ENCODE measurements at places on chromosomes 16 and 17.
A peak's percentile ranks its signal among the peaks of the same experiment; 100 is the strongest.

DNA sequence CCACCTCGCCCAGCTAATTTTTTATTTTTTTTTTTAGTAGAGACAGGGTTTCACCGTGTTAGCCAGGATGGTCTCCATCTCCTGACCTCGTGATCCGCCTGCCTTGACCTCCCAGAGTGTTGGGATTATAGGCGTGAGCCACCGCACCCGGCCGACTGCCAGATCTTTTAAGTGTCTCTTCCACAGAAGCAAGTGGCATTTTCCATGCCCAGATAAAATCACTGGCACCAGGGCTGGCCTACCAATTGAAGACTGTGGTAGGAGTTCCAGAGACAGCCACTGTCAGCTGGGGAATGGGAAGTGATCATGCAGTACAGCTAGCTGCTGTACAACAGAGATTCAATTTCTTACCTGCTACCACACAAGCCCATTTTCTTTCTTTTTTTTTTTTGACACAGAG, 17.9 kb downstream of the CNP start:
- no peak for DNase-seq

DNA sequence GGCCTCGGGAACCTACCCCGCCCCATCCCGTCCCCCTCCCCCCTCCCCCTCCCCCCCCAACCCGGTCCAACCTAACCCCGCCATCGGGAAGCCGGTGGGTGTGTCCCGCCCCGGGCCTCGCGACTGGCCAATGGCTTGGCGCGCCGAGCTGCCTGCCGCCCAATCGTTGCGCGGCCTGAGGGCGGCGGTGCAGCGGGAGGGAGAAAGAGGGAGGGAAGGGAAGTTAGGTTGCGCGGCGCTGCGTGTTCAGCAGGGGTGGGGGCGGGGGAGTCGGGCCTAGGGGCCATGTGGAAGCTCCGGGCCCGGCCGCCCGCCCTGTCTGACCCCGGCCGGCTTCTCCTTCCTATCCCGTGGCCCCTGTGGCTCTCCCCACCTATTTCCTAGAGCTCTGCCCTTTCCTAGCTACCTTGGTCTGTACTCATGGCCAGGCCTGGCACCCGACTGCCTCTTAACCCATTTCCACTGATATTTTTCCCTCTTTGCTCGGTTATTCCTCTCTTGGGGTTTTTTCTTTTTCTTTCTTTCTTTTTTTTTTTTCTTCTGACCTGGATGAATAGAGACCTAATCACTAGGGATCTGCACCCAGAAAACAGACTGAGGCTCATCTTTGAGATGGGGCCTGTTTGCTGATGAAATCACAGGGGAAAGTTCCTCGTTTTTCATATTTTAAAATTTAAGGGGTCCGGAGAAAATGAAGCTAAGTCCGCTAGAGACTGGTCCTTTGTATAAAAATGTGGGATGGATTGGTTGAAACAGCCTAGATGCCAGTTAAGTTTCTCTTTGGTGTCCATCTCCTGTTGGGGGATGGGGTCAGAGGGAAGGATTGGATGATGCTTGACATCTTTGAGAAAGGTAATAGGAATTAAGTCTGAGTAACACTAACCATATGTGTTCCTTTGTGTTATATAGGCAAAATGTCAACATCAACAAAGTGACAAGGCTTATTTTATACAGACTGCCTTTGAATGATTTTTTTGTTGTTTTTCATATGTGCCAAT, 1.1 kb downstream of the KPNB1 start:
- DNase-seq = peak; percentile 88

- DNase-seq = no peak
Measured at GRCh38 chr16:84137287-84137686, 7.7 kb downstream of the HSDL1 start.

GRCh38 chr16:71464231-71464630, 2.2 kb upstream of the ZNF23 start:
- no peak for DNase-seq

GRCh38 chr16:56789360-56789759, 59.4 kb downstream of the NUP93 start:
- DNase-seq = no peak

DNA sequence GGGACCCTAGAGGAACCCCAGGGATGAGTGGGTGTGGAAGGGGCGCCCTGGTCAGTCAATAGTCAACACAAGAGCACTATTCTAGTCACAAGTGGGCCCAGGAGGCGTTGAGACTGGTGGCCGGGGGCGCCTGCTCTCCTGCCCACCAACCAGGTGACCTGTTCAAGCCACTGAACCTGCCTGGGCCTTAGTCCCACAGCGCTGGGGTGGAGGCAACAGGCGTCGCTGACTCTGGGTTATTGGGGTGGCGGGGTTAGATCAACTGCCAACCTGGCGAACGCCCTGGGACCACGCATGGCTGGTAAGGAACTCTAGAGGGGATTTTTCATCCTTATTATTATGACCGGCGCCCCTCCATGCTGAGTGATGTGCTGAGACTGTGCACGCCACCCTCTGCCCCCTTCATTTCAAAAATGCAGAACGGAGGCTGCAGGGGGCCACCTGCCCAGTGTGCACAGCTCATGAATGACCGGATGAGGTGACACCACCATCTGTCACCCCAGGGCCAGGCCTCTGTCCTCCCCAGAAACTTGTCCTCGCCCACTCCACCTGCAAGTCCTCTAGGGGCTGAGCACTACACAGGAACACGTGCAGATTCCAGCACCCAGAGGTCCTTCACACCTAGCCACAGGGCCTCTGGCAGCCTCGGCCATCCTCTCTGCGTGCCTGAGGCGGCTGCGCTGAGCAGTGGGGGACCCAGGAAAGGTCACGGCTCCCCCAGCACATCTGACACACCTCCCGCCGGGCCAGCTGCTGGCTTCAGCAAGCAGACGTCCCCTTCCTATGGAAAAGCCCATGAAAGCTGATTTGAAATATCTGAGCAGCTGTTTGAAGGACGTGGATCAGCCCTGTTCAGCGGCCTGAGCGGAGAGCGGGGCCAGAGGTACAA, 51.6 kb upstream of the DNAH17 start:
- no peak for DNase-seq

DNA sequence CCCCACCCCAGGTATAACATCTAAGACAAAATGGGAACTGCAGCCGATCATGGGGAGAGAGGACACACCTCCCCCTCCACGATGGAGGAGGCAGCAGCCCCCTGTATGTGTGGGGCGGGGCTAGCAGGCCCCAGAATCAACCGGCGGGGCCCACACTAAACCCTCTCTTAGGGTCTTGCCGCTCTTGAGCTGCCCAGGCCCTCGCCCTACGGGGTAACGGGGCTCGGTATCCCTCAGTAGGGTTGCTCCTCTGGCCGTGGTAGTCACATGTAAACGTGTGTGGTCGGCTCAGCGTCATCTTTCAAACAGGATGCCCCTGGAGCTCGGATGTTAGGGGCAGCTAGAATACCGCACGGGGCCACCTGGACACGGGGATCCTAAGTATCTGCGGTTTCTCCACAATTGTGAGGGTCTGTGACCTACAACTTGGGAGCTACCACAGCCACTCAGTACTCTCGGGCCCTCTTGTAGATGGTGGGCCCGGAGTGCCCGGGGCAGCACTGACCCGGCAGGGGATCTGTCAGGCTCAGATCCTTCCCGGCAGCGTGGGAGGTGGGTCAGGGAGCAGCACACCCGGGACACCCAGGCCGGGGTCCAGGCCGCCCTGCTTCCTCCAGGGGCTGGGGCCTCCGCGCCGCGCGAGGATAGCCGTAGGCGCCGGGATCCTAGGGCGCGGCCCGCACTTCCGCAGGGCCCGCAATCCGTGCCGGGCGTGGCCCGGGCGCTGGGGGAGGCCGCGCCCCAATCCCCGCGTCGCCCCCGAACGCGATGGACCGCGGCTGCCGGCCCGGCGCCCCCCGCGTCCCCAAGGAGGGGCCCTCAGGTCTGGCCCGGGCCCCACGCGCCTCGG, 781 bp downstream of the ARHGDIA start:
- peak; percentile 24 for DNase-seq

Data from activated CD4-positive, alpha-beta T cell treated with anti-CD3 and anti-CD28 coated beads, Interleukin-2, amount 50 U/mL, for 1 hour (primary cell).